ENCODE measurements at places on chromosomes 1 and 21.

GRCh38 chr1:84855691-84856630 is 37.0 kb downstream of the LPAR3 start:
- no peak for DNase-seq

DNA sequence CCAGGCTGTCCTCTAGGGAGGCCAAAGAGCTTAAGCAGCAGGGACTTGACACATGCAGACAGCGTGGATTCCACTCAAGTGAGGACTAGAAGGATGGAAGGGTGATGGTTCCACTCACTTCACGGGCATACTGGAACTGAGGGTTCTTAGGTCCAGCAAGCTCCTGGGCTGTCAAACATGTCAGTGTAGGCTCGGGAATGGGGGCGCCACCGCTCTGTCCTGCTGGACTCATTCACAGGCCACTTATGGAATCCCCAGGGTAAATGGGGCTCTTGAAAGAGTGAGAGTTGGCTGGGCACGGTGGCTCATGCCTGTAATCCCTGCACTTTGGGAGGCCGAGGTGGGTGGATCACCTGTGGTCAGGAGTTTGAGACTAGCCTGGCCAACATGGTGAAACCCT is 27.7 kb upstream of the CSF3R start:
- DNase-seq, result no peak

GRCh38 chr1:245823408-245824147 is 668.8 kb downstream of the KIF26B start:
- no peak for DNase-seq

DNA sequence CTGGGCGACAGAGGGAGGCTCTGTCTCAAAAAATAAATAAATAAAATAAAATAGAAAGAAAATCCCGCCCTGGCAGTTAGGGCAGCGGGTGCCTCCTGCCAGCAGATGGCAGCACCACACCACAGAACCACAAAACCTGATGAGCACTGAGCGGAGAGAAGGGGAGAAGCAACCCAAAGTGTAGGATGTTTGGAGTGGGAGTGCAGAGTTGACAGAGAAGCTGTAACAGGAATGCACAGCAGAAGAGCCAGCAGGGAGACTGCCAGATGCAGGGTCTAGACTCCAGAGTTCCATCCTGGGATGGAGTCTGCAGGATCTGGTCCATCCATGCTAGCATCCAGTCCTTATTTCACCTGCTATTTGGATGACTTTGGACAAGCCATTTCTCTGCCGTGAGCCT is 29.7 kb upstream of the KIRREL1 start:
- DNase-seq, result peak; percentile 81

DNA sequence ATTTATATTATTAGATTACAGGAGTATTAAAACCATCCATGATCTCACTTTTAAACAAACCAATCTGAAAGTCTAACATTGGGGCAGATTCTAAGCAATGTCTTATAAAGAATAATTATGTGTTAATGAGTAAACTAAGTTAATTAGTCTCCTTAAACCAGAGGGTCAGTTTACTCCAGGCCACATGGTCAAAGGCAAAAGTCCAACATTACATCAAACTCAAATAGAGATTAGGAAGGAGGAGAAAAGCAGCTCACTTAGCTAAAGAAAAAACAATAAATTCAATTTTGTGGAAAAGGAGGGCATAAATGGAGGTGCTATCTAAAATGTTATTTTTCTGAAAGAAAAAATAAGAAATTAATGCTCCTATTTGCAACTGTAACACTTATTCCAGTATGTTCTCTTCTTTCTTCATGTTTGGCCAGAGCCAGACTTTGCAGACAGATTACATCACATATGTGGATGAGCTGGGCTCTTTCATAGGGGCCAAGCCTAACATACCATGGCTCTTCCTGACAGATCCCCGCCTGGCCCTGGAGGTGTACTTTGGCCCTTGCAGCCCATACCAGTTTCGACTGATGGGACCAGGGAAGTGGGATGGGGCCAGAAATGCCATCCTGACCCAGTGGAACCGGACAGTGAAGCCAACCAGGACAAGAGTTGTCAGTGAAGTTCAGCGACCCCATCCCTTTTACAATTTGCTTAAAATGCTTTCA is 24.3 kb upstream of the FMO2 start:
- DNase-seq, result no peak
